ENCODE measurements at places on chromosomes 5 and 9. TPM values are rescaled to one million over a fixed set of nuclear protein-coding genes. Genes with fewer than 3 reads are reported as not detected.

CARTPT gene
- not detected for total RNA-seq

DNA sequence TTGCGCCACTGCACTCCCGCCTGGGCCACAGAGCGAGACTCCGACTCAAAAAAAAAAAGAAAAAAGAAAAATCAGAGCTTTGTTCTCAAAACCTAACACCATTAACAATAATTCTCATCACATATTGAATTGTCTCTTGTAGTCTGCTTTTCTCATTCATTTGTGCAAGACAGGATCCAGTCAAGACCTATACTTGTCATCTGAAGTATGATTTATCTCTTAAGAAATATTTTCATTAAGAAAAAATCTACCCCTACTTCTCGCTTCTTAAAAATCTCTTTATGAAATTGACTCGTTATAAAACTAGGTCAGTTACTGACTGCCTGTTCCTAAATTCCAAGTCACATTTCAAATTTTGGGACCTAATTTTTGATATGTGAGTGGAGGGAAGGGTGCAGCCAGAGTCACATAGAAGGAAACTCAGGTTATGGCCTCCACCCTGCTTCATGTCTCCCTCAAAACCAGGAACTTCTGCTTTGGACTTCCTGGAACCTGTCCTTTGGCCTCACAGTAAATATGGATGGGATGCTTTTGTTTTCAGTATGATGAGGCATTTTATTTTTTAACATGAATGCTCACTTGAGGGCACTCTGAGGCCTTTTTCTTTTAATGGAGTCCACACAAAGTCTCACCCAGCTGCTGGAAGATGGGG is 18.9 kb downstream of the ZNF169 start:
- no peak for DNase-seq

GRCh38 chr5:31270396-31270795 is 76.9 kb downstream of the CDH6 start:
- DNase-seq = no peak

GRCh38 chr5:66728049-66728448 is 131.9 kb downstream of the MAST4 start:
- no peak for DNase-seq

SHOC1 gene
- total RNA-seq = not detected

GARIN3 gene
- total RNA-seq = 3.6 TPM

FOXD4L5 gene
- 0.10 TPM for total RNA-seq
